Naive thymus-derived CD8-positive, alpha-beta T cell (primary cell): ENCODE measurements at places on chromosomes 1 and 21. TPM values are rescaled to one million over a fixed set of nuclear protein-coding genes. Genes with fewer than 3 reads are reported as not detected.

GRCh38 chr1:76881762-76882161 is 14.5 kb downstream of the ST6GALNAC5 start:
- DNase-seq: no peak

GRCh38 chr1:51622455-51622913 is 5.6 kb downstream of the OSBPL9 start:
- DNase-seq: peak; percentile 4

The NPPB gene
- not detected for total RNA-seq

The AMY1B gene
- not detected for total RNA-seq

GRCh38 chr1:231935856-231936255 is 309.3 kb downstream of the DISC1 start:
- no peak for DNase-seq

DNA sequence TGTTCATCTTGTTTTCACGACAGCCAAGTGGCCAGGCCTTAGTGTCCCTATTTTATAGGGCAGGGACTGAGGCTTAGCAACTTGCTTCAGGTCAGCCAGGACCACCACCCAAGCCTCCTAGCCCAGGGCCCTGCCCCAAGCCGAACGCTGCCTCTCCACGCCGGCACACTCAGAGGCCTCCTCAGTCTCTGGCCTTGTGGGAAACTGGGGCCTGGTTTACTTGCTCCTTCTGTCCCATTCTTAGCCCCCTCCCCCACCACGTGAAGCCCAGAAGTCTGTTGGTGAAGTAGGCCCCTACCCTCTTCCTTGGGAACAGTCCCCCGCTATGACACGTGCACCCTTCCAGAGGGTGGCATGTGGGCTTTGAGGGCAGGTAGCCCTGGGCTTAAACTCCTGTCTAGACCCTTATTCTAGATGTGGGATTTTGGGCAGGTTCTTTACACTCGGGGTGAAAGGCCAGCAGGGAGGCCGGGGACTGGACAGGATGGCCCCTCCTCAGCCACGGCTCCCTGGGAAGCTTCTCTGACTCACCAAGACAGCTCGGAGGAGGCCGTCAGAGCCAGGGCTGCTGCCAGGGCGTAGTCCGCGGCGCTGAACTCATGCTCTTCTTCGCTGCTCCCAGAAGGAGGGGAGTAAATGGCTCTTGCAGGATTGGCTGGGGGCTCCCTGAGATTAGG is 4.3 kb downstream of the MYOM3 start:
- DNase-seq: no peak

- DNase-seq: no peak
Observed at GRCh38 chr1:221101807-221102605, 222.8 kb downstream of the HLX start.

- DNase-seq: no peak
Observed at GRCh38 chr21:43890042-43890441, 25.0 kb downstream of the AGPAT3 start.

DNA sequence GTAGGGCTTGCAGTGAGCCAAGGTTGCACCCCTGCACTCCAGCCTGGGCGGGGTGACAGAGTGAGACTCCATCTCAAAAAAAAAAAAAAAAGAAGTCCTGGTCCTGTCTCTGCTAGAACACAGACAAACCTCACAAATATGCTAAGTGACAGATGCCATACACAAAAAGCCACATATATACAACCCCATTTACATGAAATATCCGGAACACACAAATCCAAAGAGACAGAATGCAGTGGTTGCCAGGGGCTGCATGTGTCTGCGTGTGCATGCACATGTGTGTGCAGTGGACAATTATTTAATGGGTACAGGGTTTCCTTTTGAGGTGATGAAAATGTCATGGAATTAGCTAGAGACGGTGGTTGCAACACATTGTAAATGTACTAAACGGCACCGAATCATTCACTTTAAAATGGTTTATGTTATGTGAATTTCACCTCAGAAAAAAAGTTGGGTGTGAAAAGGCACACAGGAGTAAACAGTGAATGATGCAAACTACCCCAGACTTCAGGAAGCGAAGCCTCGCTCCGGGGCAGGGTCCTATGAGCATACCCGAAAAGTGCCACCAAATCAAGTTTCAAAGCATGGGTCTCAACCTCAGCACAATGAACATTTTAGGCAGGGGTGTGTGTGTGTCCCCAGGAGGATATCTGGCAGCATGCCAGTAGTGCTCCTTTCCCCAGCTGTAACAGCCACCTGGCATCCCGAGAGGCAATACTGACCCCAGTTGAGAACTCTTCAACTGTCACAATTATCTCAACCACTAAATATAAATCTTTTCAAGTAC is 48.3 kb downstream of the GNB1 start:
- DNase-seq: no peak

DNA sequence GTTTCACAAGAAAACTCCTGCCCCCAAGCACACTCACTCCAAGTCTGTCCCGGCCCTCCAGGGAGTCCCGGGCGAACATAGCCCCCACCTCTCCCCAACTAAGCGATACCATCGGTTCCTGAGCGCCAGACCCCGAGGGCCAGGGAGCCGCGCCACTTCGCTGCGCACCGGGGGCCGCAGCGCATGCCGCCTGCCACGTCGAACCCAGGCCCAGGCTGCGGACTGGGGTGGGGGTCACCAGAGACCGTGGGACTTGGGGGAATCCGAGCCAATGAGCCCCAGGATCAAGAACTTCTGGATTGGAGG is 801 bp downstream of the RSPO1 start:
- DNase-seq: no peak

The RHOU gene
- total RNA-seq: 0.27 TPM

GRCh38 chr1:84298684-84299535 is 2.6 kb upstream of the SAMD13 start:
- DNase-seq: peak; percentile 51

The LORICRIN gene
- not detected for total RNA-seq

The FLG gene
- not detected for total RNA-seq

DNA sequence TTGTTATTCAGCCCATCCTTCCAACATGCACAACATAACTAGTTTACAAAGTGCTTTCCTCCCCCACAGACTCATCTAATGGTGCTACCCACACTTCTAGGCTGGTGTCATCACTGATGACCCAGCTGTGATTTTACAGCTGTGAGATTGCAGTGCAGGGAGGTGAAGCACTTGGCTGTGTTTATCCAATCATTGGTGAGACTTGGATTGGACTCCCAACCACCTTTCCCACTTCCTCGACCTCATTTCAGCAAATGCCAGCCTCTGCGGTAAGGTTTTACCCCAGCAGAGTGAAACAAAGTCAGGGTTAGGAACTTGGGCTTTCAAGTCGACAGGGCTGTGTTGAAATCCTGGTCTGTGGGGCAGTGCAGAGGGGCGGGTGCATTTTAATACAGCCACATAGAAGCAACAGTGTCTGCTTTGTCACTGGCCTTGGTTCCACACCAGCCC is 22.1 kb downstream of the ECHDC2 start:
- DNase-seq: no peak

The ADGRL4 gene
- not detected for total RNA-seq

The IGSF9 gene
- 0.16 TPM for total RNA-seq

The GPR25 gene
- not detected for total RNA-seq
